GM12864 (cell line): ENCODE measurements at places on chromosomes 1 and 21.

- DNase-seq: no peak
Measured at GRCh38 chr1:35925741-35926140, 5.2 kb upstream of the AGO3 start.

DNA sequence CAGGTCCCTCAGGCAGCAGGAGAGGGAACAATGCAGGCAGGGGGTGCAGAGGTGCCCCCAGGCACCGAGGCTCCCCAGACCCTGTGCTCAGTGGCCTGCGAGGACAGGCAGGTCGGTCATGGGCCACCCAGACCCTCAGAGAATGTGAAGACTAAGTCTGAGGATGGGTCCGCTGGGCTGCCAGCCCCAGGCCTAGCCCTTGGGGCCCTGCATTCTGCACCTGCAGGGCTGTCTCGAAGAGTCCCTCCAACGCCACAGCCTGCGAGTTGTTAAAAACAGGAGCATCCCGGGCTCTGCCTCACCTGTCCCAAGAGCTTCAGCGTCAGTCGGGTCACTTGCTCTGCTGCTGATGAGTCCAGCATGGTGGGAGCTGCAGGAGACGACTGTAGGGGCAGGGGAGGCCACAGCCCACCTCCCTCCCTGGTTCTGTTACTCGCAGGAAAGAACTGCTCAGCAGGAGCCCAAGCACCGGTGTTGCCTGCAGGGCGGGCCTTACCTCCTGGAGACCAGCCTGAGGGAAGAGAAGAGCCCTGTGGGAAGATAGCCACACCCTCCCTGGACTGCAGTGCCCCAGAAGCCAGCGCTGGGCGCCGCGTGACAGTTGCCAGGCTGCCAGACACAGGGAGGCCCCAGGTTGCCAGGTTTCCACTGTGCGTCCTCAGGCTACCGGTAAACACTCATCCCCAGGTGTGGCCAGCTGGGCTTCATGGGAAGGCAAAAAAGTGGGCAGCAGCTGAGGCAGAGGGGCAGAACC, 5.8 kb downstream of the C21orf58 start:
- DNase-seq: no peak

- DNase-seq: no peak
Measured at GRCh38 chr1:72845981-72846380, 563.6 kb upstream of the NEGR1 start.

DNA sequence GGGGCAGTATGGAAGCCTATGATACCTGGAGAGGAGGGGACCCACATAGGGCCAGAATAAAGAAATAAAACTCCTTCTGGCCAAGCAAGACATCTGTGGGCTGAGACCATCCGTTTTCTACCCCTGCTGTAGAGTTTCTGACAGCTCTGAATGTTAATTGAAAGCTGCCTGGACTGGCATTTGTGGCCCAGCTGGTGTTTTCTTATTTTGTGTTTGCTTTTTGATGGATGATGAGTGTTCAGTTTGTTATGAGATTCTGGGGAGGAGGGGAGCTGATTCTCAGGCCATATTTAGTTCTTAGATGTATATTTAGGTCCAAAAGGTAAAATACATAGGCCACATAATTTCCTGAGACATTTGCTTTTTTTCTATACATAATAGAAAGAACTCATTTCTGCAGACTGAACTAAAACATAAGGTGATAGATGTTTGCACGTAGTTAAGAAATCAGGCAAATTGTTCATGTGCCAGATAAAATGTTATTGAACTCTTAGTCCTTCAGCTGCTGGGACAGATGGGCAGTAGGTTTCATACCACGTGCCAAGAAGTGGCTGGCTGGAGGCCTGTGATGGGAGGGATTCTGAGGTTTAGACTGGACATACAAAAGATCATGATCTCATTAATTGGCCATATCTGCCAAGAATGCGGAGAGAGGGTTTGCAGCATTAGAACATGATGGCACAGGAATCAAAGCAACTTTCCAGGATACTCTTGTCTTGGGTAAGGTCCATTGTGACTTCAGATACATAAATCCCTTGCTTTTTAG, 54.1 kb downstream of the DSCAM start:
- no peak for DNase-seq

DNA sequence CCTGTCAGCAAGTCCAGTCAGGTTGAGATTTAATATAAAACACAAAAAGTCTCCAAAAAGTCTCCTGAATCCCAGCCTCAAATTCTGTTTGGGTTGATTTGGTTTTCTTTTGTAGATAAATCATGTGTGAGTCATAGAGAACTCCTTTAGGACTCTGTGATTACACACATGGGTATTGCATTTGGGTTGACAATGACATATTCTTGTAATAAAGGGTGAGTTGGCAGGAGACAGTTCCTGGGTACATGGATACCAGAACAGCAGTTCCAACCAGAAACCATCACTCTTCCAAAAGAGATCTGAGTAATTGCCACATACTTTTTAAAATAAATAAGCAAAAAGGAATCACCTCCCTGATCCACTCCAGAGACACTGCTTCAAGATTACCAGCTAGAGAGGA, 8.9 kb downstream of the CR2 start:
- no peak for DNase-seq

DNA sequence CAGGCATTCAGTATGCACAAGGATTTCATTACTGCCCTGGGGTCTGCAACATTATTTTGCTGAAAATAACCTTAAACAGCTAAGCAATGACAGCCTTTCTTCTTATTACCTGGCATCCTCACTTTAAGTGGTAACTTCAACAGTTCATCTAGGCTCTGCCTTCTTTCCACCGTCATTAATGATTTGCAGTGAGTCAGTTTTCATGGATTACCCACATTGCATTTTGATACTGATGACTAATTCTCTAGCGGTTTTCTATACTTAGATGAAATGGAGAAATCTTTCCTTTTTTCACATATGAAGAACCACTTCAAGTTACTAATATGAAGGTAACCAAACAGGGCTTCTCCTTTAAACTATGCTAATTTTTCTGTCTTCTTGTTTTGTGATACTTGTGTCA, 226.9 kb upstream of the TMPRSS15 start:
- DNase-seq: no peak

- no peak for DNase-seq
Measured at GRCh38 chr1:187848321-187848720, 1019.6 kb downstream of the PLA2G4A start.

DNA sequence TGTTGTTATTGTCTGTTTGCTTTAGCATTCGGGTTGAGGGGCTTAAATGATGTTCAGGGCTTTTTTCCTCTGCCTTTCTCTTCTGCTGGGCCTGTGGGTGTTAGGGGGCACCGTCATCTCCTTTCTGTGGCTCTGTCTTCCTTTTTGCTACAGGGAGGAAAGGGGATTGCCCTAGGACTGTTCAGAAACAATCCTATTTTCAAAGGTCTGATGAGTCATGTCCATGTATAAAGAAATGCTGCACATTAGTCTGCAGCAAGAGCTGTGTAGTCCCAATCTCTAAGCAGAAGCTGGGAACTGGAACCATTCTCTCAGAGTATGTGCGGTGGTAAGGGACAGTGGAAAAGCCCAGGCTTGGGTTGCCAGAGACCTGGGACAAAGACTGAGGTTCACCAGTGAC, 462.3 kb downstream of the OMA1 start:
- DNase-seq: no peak

GRCh38 chr1:192524223-192524622, 51.4 kb upstream of the RGS1 start:
- no peak for DNase-seq

DNA sequence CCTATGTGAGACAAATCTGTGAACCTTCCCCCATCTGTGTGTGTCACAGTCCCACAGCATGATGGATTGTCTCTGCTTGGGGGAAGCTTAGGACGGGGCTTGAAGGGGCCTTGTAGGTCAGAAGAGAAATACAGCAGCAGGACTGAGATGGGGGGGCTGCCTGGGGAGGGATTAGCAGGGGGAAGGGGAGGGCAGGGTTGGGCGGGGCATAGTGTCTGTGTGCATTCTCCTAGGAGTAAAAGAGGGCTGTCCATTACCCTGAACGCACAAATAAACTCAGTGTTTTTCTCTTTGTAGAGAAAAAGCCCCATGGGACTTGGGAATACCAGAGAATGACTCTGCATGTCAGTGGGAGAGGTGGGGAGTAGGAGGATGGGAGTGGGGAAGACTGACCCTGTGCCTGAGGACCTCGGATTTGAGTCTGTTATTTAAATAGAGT, 16.4 kb downstream of the RNF220 start:
- no peak for DNase-seq

DNA sequence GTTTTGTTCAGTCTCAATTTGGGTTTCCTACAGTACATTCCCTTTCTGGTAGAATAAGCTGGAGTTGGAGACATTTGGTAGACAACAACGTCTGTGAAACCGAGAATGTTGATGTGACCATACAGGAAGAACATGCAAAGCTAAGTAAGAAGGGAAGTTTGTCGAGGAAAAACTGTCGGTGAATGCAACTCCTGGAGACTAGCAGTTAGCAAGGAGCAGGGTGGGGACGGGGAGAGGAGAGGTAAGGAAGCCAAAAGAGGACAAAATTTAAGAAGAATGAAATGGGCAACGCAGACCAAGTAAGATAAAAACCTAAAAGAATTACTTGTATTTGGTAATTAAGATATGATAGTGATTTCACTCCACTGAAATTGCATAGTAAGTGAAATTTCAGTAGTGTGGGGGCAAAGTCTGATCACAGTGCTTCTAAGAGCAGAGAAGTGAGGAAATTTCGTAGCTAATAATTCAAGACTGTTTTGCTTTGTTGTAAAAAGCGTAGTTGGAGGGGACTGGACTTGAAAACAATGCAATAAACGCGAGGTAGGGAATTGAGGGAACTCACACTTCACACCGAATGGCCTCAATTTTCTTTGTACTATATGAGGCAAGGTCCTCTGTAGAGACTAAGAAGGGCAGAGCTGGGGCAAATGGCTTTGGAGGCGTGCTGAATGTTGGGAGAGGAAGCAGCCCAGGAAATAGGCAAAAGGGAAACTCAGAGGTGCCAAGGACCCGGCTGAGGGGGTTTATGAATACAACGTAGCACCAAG, 787 bp upstream of the GIPC2 start:
- no peak for DNase-seq
